ENCODE measurements at places on chromosomes 1 and 21.

DNA sequence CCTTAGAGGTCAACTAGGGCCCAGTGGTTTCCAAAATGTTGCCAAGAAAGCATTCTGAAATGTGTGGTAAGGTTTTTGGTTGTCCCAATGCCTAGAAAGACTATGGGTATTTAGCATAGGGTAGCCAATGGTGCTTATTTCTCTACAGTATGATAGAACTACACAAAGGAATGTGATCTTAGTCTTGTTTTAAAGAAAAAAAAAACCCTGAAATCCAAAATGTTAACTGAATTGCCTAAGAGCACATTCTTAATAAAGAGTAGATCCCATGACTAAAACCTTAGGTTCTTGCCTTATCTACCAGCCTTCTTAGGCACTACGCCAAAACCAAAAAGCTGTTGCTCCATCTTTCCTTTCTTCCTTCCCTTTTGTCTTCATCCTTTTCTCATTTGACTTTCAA, 428.2 kb downstream of the MRPL39 start:
- DNase-seq, result no peak

- DNase-seq, result no peak
Observed at GRCh38 chr1:95409901-95410300, 175.9 kb downstream of the RWDD3 start.

- no peak for DNase-seq
Observed at GRCh38 chr1:17436380-17437174, 2.9 kb downstream of the RCC2 start.

DNA sequence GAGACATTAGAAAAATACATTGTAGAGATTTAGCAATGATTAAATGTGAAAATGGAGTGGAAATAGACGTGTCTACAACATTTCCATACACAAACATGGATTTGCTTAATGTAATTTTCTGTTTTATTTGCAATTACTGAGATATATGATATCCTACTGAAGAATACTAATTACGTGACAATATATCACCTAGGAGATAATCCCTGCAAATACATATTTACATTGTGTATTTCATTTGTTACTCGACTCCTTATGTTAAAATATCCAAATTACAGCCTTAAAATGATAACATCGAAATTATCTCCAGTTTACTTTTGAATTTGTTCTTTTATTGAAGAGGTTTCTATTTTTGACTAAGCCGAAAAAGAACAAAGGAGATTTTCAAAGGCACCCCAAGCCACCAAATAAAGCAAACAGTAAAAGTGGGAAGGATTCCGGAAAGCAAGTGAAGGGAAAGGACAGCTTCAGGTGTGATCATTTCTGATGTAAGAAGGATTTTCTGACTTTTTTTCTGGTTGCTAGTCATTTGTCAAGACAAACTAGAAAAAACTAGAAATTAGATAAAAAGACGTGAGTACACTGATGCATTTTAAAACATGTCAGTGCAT, 7.9 kb downstream of the LHX4 start:
- no peak for DNase-seq

DNA sequence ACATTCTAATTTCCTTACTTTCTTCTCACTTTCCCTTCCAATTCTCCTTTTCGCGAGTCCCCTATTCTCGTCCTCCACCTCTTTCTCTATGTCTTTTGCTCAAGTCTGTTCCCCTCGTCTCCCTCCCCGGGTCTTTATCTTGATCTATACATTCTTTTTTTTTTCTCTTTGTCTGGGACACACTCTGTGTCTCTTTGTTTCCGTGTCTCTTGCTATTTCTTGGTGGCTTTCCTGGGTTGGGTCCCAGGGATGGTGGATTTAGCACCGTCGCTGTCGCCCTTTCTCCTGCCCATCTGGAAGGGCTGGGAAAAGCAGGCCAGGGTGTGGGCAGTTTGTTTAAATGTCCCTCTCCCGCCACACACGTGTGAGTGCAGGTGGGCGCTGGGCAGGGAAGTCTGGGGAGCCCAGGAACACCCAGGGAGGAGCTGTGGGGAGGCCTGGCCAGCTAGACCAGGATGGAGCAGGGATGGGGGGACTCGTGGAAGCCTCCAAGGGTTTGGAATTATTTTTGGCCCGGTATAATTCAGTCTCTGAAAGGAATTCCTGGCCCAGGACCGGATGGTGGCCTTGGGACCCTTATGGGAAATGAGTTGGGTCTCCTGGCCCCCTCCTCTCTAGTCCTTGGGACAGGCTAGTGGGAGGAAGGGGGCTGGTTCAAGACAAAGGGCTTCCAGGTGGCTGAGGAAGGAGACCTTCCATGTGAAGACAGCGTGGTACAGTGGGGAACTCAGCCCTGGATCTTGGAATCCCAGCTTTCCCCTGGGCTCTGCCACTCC, 9.5 kb upstream of the ID3 start:
- no peak for DNase-seq

DNA sequence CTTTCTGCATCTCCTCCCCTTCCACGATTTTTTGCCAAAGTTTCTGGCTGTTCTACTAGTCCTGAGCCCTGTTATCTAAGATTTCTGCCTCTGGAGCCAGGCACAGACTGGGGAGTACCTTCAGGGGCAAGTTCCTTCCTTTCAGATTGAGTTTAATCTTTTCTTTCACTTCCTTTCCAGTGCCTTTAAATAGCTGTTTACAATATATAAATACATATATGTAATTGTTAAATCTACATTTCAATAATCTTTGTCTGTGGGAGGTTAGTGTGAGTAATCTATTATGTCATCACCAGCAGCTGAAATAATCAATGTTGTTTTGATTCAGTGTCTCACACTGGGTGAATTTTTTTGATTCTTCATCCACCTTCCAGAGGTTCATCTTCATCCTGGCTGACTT, 31.8 kb downstream of the DIPK1A start:
- DNase-seq, result no peak

DNA sequence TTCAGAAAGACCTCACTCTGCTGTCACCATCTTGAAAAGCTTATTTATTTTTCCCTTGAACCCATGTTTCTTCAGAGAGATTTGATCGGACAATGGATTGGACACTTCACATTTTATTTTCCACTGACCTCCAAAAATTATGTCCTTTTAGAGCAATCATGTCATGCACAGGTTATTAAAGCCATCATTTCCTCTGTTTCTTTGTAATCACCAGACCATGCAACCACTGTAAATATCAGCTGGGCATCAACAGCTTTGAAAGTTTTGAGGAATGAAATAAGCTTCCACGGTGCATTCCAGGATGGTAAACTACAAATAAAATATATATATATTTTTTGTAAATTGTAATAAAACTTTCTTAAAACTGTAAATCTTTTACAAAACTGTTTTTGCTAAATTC, 144.1 kb upstream of the ADAMTS5 start:
- no peak for DNase-seq

DNA sequence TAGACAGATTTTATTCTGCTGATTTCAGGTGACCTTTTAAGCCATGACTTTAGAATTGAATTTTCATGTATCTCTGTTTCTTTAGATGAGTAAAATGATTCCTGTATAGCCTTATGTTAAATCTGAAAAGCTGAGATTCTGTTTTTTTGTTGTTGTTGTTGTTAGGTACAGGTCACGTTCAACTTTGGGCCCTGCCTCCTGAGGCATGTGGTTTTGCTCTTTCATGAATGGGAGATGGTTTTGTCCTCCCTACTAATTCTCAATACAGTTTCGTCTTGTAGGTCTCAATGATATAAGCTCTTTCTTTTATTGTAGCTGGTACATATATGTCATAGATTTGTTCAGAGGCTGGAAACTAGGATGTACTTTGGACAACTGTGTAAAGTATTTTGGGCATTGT, 79.6 kb downstream of the CDC14A start:
- no peak for DNase-seq

DNA sequence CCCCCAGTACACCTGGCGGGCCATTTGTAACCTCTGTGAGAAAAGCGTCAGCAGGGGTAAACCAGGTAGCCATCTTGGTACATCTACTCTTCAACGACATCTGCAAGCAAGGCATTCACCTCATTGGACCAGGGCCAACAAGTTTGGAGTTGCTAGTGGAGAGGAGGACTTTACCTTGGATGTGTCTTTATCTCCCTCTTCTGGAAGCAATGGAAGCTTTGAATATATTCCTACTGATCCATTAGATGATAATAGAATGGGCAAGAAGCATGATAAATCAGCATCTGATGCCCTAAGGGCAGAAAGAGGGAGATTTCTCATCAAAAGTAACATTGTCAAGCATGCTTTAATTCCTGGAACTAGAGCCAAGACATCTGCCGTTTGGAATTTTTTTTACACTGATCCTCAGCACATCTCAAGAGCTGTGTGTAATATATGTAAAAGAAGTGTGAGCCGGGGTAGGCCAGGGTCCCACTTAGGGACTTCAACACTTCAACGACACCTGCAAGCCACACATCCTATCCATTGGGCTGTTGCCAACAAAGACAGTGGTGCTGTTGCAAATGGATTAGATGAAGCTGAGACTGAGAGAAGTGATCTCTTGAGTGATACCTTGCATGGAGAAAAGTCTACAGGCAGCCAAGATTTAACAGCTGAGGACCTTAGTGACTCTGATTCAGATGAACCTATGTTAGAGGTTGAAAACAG, 2.7 kb downstream of the ZBED6 start:
- no peak for DNase-seq

GRCh38 chr1:183418696-183419095, 516 bp upstream of the NMNAT2 start:
- no peak for DNase-seq

- no peak for DNase-seq
Observed at GRCh38 chr1:35629051-35629450, 12.3 kb downstream of the PSMB2 start.

DNA sequence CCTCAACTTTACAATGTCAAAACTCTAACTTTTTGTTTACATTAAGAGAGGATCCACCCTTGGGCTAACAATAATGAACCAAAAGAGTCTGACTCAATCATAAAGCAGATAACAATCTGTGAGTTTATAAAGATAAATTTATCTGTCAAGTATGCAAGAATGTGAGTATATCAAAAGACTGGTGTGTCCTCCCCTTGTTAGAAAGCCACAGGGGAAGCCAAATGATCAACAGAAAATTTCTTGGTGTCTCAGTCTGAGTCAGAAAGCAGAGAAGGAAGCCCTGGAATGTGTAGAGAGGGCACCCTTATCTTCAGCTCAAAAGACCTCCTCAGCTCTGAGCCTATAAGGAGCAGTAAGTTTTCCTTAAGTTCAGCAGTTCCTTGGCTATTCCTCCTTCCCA, 13.9 kb upstream of the PDIK1L start:
- no peak for DNase-seq

GRCh38 chr1:185412385-185413087, 95.5 kb upstream of the IVNS1ABP start:
- no peak for DNase-seq

DNA sequence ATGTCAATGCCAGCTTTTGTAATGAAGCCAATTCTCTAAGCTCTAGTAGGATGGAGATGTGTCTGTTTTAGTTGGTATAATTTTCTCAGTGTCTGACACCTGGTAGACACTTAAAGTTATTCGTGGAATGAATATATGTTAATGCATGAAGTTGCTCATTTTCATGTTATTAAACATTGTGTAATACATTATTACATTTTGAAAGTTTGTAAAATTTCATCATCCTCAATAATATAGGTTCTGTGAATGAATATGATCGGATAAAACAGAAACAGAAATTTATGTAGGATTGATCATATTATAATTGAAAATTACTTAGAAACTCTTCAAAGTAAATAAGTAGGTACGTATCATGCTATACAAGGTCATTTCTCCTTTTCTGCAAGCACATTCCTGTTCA, 625.3 kb downstream of the PLA2G4A start:
- no peak for DNase-seq

- no peak for DNase-seq
Observed at GRCh38 chr1:156693848-156694689, 11.3 kb downstream of the CRABP2 start.

DNA sequence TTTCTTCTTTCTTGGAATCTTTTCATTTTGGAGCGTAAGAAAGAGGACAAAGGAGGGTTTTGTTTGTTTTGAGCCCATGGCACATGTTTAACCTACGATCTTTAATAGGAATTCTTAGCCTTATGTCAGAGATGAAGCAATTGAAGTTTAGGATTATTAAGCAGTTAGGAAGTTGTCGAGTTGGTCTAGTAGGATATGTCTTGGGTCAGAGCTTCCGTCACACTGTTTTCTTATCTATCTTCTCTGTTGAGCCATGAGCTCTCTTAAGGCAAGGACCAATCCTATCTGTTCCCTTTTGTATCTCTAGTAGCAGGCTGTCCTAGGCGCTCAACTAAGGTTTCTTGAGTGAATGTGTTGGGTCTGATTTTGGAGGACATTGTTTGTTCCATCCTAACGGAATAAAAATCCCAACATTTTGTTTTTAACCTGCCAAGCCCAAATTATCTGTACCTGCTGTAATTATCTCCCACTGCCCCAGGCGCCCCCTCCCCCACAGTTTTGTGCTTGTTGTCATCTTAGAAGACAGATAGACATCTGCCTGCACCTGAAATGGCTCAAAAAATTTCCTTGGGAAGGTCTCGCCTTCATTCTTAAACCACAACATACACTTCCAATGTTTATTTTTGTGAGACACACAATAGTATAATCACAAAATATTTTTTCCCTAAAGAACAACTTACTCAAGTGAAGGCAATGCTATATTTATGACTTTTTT, 95.3 kb upstream of the GADD45A start:
- no peak for DNase-seq

- no peak for DNase-seq
Observed at GRCh38 chr1:85748120-85748519, 39.9 kb upstream of the ZNHIT6 start.

GRCh38 chr21:46130831-46131587, 24.4 kb downstream of the FTCD start:
- no peak for DNase-seq

- DNase-seq, result no peak
Observed at GRCh38 chr1:245404952-245405351, 250.2 kb downstream of the KIF26B start.

DNA sequence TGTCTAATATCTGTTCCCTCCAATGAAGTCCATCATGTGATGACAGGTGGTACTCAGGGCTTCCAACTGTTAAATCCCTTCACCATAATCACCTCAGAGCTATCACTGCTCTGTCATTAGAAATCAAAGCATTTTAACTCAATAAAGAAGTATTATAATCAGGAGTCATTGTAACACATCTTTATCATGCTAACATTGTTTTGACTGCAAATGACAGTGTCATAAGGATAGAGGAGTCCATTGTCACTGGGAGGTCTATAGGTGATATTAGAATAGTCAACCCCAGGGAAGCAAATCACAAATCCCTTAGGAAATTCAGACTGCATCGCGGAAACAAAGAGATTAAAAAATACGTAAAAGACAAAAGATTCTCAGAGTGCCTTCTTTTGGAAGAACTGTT, 30.8 kb downstream of the LRRC53 start:
- no peak for DNase-seq

GRCh38 chr1:158485455-158485854, 13.4 kb downstream of the OR10R2 start:
- DNase-seq, result no peak

DNA sequence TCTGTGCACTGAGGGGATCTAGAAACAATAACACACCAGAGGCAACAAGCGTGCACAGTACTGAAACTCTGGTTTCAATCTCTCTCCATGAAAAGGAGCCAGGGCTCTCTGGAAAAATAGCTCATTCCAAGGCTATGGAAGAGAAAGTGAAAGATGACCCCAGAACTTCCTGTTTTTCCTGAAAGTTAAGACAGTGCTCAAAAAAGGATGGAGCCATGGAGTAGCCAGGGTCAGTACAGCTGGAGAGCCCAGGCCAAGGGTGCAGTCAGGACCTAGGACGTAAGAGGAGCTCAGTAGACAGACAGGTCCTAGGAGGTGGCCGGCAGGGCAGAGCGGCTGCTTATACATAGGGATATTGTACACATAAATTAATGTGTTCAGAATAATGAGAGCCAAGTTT, 19.1 kb downstream of the NOL9 start:
- no peak for DNase-seq

- DNase-seq, result no peak
Observed at GRCh38 chr21:45508607-45509565, 33.4 kb downstream of the SLC19A1 start.

- no peak for DNase-seq
Observed at GRCh38 chr1:172381946-172382345, 38.5 kb upstream of the C1orf105 start.
